HS-5 (cell line): ENCODE measurements at places on chromosomes 4 and X.

DNA sequence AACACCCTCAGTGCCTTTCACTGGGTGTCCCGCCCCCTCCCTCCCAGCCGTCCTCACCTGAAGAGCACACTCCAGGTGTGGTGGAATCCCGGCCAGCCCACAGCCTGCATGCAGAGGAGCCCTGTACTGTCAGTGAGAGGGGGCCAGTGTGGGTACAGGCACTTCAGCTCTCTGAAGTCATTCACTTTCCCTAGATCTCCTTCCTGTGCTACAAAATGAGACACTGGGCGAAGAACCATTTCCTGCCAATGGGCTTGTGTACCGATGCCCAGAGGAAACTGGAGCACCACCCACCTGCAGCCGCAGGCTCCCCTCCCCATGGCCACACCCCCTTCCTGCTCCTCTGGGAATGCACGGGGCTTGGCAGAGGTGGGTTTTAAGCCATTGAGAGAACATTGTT, 73.9 kb upstream of the C4orf50 start:
- DNase-seq = no peak

DNA sequence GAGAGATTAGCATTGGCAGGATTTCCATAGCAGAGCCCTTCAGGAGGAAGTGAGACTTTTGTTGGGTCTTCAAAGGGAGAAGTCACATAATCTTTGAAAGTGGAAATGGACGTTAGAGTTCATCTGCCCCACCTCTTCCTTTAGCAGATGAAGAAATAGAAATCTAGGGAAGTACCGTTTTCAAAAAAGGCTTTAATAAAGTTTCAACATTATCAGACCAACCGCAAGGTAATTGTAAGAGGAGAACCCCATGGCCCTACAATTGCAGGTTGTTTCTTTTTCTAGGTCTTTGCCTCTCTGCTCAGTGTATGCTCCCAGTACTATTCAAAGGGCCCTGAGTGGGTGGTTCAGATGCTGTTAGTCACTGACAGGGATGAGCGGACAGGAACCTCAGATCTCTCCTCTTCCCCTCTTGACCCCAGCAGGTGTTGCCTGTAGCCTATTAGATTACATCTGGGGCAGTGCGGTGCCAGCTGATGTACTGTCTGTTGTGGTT, 48.6 kb upstream of the AP1S2 start:
- no peak for DNase-seq

DNA sequence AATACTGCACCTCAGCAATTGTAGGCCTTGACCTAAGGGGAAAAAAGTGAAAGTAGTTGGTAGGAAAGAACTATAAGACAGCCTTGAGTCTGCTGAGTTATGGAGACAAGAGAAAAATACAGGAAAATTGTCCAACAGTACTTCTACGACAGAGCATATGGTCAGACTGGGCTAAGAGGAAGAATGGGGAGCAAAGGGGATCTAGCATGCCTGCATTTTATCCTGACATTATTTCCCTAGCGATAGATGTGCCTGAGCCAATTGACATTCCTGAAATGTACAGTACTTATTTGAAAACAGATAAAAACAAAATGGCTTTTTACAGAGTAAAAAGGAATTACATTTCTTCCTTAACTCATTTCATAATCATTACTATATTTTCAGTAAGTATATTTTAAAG, 22.2 kb downstream of the GUCY1A1 start:
- no peak for DNase-seq

DNA sequence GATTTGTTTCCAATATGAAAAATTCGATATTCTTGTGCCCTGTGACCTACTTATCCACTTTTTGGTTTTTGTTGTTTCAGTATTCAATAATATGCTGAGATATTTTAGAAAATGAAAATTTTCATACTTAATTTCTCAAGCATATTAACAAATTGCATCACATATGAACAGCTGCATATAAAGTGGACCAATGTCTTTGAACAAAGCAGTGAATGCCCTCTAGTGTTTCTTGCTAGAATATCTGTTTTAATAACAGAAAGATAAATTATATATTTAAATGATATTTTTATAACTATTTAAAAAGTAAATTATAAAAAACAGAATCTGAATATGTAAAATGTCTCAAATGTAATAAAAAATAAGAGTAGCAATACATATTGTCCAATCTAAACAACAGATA, 31.7 kb upstream of the INTU start:
- DNase-seq = no peak

DNA sequence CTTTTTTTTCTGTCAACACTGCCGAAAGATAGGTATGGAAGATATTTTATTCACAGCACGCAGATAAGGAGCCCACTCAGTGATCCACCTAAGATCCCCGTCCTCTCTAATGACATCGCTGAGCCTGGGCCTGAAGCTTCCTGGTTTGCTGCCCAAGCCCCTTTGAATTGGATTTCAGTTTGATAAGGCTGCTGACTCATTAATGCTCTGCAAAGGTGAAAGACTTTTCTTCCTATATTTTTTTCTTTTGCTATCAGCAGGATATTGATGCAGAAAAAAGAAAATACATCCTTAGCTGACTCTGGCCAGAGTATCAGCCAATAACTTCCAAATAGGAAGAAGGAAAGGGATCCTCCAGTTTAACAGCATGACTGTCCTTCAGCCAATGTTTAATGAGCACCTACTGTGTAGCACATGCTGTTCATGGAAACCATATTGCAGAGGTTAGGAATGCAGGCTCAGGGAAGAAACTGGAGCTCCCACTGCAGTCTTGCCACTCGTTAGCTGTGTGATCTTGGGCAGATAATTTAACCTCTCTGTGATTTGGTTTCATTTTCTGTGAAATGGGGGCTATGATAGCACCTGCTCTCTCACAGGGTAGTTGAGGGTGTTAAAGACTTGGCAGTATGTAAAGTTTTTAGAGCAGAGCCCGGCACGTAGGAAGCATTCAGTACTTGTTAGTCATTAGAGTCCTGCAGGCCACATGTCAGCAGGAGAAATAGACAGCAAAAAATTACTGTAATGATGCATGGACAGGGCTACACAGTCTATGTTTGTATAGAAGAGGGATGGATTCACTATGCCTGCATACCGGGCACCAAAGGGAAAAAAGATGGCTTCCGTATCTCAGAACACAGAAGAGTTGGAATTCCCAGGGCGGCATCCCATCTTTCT, 39.3 kb downstream of the EVC start:
- peak; percentile 58 for DNase-seq

- DNase-seq = no peak
Measured at GRCh38 chrX:56066016-56066415, 166.1 kb upstream of the KLF8 start.

GRCh38 chr4:6692806-6693205, 872 bp upstream of the S100P start:
- DNase-seq = no peak

GRCh38 chrX:16612257-16612897, 37.6 kb upstream of the S100G start:
- DNase-seq = no peak

DNA sequence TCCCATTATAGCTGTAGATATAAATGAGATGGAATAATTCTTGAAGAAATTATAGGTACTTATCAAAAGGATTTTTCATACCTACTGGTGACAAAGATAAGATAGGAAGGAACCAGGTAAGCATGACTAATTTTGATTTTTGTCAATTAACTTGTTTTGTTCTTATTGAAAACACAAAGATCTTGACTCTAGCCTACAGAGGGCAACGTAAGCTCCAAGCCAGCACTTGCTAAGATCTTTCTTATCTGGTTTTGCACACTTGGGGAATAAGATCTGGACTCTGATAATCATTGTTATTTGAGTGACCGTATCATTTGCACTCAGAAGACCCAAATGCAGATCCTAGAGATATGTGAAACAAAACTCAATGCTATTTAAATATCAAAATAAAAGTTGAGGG, 223.4 kb downstream of the VEGFC start:
- DNase-seq = no peak

DNA sequence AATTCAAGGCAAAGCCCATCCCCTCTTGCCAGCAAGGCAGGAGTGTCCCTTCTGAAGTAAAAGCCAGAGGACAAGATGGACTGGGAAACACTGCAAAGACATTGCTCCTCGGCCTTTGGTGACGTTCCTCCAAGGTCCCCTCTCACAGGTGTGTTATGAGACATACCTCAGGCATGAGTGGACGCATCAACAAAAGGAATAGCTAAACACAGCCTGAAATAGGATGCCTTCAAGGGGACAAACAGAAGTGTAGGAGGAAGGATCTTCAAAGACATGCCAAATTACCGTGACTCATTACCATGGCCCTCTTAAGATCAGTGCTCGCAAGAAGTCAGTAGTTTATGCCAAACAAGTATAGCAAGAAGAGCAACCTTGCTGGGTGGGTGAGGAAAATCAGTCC, 6.0 kb upstream of the IDS start:
- DNase-seq = no peak

DNA sequence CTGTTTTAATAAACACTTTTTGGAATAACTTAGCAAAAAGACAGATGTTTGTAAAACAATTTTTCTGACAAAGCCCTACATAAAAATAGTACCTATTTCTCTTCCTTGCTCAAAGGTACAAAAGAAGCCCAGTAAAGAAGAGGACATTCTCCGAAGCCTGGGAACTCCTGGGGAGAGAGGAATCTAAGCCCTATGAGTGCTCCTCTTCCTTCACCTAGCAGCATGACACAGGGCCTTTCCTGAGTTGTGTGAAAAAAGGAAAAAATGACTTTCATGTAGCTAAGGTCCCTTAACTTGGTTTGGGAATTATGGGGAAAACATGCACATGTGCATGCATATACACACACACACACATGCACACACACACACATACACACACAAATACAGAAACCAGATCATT, 586.9 kb downstream of the TMA16 start:
- no peak for DNase-seq

- no peak for DNase-seq
Measured at GRCh38 chrX:48695925-48696300, 621 bp upstream of the SUV39H1 start.

DNA sequence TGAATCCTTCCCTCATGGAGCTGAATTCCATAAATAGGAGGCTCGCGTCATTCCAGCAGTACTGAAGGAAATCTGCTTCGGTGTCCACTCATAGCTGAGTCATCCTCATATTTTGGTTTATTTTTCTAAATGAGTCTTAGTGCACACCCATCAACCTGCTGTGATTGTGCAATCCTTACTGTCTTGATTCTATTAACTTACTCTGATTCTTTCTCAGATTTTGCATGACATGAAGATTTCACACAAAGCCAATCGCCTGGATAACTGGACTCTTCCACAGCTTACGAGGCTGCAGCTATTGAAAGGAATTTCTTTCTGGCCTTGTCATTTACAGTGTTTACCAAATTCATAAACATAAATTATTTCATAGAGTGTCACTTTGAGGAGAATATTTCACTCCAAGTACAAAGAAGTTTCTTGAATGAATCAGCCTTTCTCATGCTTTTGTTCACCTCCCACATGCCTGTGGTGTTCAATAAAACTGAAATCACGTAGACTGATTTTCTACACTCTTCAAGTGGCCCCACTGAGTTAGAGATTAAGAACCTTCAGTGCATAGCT, 207.6 kb upstream of the SLITRK2 start:
- no peak for DNase-seq

GRCh38 chrX:153365670-153366069, 31.7 kb downstream of the ZNF275 start:
- DNase-seq = no peak

- DNase-seq = no peak
Measured at GRCh38 chr4:28787947-28788346, 1927.3 kb downstream of the STIM2 start.

DNA sequence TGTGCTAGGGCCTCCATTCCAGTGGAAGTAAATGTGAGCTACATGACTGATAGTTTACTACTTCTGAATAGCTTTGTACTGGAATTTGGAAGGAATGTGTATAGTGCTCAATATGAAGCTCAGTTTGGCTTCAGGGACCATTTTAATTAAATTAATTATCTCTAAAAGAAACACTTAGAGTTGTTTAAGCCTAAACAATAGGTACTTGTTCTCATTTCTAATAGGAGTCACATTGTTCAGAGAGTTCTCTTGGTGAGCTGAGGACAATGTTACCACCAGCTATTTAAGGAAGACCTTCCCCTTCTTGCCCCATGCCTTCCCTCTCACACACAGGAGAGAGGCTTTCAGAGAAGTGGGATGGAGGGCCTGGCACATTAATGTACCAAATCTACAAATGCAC, 78.3 kb downstream of the CHIC2 start:
- no peak for DNase-seq
